CD4-positive, CD25-positive, alpha-beta regulatory T cell (primary cell): ENCODE measurements at places on chromosomes 16 and 17. TPM values are rescaled to one million over a fixed set of nuclear protein-coding genes. Genes with fewer than 3 reads are reported as not detected.

DNA sequence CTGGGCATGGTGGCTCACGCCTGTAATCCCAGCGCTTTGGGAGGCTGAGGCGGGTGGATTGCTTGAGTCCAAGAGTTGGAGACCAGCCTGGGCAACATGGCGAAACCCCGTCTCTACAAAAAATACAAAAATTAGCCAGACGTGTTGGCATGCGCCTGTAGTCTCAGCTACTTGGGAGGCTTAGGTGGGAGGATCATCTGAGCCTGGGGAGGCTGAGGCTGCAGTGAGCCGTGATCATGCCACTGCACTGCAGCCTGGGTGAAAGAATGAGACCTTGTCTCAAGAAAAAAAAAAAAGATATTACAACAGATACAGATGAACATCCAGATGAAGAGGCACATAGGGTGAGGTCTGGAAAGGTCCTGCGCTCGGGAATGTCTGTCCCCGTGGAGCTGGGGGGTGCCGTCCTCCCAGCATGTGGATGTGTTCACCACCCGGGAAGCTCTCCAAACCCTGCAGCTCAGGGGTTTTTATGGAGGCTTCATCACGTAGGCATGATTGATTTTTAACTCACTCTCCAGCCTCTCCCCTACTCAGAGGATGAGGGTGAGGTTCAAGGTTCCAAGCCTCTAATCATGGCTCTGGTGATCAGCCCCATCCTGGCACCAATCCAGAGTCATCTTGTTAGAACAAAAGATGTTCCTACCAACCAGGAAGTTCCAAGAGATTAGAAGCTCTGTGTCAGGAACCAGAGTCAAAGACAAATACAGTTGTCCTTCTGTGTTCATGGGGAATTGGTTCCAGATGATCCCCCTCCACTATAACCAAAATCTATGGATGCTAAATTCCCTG is 85.0 kb upstream of the DNAJA2 start:
- H3K4me1 ChIP-seq = no peaks in the 10 kb centered on the region
- H3K27ac ChIP-seq = no peak overlapping the region
- H3K4me3 ChIP-seq = no peak overlapping the region
- H3K36me3 ChIP-seq = no peaks in the 10 kb centered on the region
- H3K27me3 ChIP-seq = no peaks in the 10 kb centered on the region
- DNase-seq = no peak

DNA sequence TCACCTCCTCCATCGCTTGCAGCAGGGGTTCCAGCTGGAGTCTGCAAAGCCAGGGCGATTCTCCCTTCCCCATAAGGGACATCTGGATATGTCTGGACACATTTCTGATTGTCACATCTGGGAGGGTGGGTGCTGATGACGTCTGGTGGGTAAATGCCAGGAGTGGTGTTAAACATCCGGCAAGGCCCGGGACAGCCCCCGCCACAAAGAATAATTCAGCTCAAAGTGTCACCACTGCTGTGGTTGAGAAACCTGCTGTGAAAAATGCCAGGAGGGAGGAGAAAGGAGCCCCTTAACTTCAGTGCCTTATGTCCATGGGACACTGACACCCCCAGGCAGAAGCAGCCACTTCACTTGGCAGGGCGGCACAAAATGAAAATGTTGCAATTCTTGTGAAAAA is 179.4 kb upstream of the SDK2 start:
- H3K4me3 ChIP-seq = no peak overlapping the region
- H3K27ac ChIP-seq = no peak overlapping the region
- H3K27me3 ChIP-seq = no peaks in the 10 kb centered on the region
- H3K36me3 ChIP-seq = no peaks in the 10 kb centered on the region

- peak overlapping the region; percentile 69 for H3K4me3 ChIP-seq
- H3K27ac ChIP-seq = no peak overlapping the region
- H3K36me3 ChIP-seq = no peaks in the 10 kb centered on the region
- no peaks in the 10 kb centered on the region for H3K4me1 ChIP-seq
Measured at GRCh38 chr16:47779201-47780016, 318.3 kb downstream of the PHKB start.

The XYLT2 gene
- 15.5 TPM for total RNA-seq
